ENCODE measurements at places on chromosomes 2 and 18. TPM values are rescaled to one million over a fixed set of nuclear protein-coding genes. Genes with fewer than 3 reads are reported as not detected.
A peak's percentile ranks its signal among the peaks of the same experiment; 100 is the strongest.

DNA sequence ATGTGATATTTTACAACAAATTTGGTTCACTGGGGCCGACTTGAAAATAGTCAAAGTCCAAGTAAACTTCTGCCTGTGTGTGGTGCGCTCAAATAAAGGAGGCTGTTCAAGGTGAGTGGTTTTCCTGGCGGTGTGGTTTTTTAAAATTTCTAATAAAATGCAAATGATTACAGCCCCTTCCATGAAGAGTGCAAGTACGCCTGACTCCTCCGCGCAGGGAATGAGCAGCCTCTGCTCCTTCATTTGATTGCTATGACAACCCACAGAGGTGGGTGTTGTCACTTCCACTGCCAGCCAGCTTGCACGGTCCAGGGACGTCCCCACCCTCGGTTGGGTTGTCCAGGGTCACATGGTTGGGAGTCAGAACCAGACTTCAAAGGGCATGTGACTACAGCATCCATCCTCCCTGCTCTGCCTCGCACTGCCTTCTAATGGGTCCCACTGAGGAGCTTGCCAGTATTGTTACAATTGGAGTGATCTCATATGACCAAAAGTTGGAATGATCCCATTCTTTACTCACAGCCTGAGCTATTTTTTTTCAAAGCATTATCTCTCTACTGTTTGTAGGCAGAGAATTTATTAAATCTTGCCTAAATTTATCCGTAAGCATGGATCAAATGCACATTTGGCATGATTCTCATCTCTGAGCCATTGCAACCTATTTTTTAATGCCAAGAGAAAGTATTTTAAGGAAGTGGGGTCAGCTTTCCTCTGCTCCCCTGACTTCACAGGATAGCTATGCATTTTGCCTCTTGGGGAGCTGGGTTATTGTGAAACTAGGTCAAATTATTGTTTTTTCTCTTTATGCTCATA, 121.3 kb downstream of the AGAP1 start:
- no peak overlapping the region for H3K27ac ChIP-seq
- peaks cover 2% of the 10 kb centered on the region for H3K36me3 ChIP-seq
- no peaks in the 10 kb centered on the region for H3K27me3 ChIP-seq
- DNase-seq = no peak
- no peak overlapping the region for H3K4me3 ChIP-seq

DNA sequence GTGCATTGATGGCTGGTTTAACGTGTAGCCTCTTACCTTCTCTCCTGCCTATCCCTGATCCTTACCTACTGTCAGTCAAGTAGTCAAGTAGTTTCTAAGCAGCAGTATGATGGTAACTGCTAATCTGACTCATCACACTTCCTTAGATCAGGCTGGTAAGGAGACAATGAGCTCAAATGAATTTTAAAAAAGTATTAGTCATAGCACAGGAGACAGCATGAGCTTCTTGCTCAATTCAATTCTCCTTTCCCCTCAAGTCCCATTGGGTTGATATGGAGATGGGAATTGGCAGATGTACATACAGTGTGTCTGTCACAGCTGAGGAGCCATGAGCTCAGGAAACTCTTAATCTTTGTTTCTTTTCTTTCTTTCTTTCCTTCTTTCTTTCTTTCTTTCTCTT, 799.7 kb downstream of the LRP1B start:
- no peaks in the 10 kb centered on the region for H3K27me3 ChIP-seq
- peaks cover 5% of the 10 kb centered on the region for H3K4me1 ChIP-seq
- H3K4me3 ChIP-seq = no peak overlapping the region
- no peak overlapping the region for H3K27ac ChIP-seq
- DNase-seq = no peak
- H3K36me3 ChIP-seq = no peaks in the 10 kb centered on the region

DNA sequence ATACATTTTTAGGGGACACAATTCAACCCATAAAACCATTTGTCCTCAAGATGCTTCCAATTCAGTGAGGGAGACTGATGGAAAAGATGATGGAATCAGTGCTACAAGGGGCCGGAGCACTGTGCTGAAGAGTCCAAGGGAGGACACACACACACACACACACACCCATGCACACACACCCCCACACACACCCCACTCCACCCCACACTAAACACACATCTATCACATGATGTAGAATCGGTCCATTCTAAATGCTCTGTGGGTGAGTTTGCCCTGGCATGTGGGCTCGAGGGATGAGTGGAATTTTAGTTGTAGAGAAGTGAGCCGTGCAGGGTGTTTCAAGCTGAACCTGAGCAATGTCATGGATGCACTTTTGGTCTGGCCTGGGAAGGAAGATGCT, 41.1 kb downstream of the PRKCE start:
- no peak overlapping the region for H3K4me3 ChIP-seq
- no peaks in the 10 kb centered on the region for H3K27me3 ChIP-seq
- H3K36me3 ChIP-seq = no peaks in the 10 kb centered on the region
- H3K27ac ChIP-seq = no peak overlapping the region
- DNase-seq = no peak
- peaks cover 19% of the 10 kb centered on the region for H3K4me1 ChIP-seq

GRCh38 chr2:154370873-154371272, 327.6 kb upstream of the KCNJ3 start:
- no peak overlapping the region for H3K4me3 ChIP-seq
- H3K36me3 ChIP-seq = no peaks in the 10 kb centered on the region
- peaks cover 30% of the 10 kb centered on the region for H3K4me1 ChIP-seq
- H3K27ac ChIP-seq = no peak overlapping the region
- DNase-seq = no peak

GRCh38 chr2:160014227-160014626, 48.2 kb downstream of the PLA2R1 start:
- H3K27me3 ChIP-seq = no peaks in the 10 kb centered on the region
- DNase-seq = no peak
- no peak overlapping the region for H3K4me3 ChIP-seq

GRCh38 chr2:75055820-75056675, 97.6 kb downstream of the POLE4 start:
- no peak overlapping the region for H3K4me3 ChIP-seq
- peaks cover 13% of the 10 kb centered on the region for H3K27me3 ChIP-seq

- H3K36me3 ChIP-seq = no peaks in the 10 kb centered on the region
- H3K27ac ChIP-seq = no peak overlapping the region
- peaks cover 14% of the 10 kb centered on the region for H3K4me1 ChIP-seq
- H3K4me3 ChIP-seq = no peak overlapping the region
- no peaks in the 10 kb centered on the region for H3K27me3 ChIP-seq
Measured at GRCh38 chr2:156343940-156344301, 11.4 kb upstream of the NR4A2 start.

Gene PTMA
- 1,149 TPM for total RNA-seq

DNA sequence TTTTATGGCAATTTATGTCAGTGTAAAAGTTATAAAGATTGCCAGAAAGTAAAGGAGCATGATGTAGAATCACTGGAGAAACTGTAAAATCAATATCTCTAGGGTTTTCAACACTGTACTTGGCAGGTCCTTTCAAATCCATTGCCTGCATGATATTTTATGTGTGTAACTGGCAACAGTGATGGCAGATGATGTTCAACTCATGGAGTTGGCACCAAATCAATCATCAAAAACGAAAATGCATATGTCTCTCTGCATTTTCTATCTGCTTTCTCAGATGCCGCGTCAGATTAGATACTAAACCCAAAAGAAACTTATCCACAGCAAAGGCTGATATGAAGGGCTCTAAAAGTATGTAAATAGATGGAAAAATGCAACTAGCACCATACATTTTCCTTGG, 1395.5 kb upstream of the PIK3C3 start:
- no peak for DNase-seq
- no peak overlapping the region for H3K27ac ChIP-seq
- H3K4me1 ChIP-seq = no peaks in the 10 kb centered on the region
- H3K4me3 ChIP-seq = no peak overlapping the region

DNA sequence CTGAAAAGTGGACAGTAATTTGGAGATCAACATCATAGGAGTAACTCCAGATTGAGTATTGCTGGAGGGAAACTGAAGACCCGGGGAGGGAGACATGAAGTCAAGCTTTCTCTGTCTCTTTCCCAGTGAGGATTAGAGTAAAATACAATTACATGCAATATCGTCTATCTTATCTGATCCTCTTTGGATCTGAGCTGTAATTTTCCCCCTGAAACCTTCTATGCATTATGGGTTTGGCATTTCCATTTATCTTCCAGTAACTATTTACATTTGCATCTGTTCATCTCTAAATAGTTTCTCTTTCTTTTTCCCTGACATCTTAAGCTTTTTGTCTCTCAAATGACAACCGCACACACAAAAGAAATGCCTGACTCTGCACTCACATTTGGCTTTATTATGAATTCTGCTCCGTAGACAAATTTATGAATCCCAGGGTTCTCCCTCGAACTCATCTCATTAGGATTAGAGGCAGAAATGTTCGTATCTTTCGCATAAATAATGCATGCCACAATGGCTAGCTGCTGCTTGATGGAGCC, 113.1 kb downstream of the SPP2 start:
- H3K27ac ChIP-seq = peak overlapping the region; percentile 57
- no peaks in the 10 kb centered on the region for H3K36me3 ChIP-seq
- H3K4me1 ChIP-seq = peaks cover 58% of the 10 kb centered on the region
- DNase-seq = no peak
- no peaks in the 10 kb centered on the region for H3K27me3 ChIP-seq

DNA sequence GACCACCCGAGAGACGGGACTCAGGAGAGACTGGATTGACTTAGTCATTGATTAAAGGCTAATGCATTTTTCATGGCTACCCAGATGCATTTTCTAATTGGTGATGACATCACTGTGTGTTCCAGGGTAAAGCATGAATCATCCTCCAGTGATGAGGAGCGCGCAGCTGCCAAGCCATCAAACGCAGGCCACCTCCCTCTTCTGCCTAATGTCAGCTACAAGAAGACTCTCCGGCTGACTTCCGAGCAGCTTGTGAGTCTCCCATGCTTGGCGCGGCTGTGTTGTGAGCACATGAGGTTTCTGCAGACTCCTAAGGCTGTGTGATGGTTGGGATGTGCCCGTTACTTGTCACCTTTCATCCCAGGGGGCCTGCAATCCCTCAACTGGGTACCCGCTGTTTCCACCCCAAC, 56.4 kb downstream of the LPIN1 start:
- no peak for DNase-seq
- H3K27ac ChIP-seq = no peak overlapping the region
- H3K27me3 ChIP-seq = no peaks in the 10 kb centered on the region
- H3K4me1 ChIP-seq = no peaks in the 10 kb centered on the region
- peaks cover 41% of the 10 kb centered on the region for H3K36me3 ChIP-seq
- H3K4me3 ChIP-seq = no peak overlapping the region
